NCI-H1092 (cell line): ENCODE measurements at places on chromosomes 11 and 22.

DNA sequence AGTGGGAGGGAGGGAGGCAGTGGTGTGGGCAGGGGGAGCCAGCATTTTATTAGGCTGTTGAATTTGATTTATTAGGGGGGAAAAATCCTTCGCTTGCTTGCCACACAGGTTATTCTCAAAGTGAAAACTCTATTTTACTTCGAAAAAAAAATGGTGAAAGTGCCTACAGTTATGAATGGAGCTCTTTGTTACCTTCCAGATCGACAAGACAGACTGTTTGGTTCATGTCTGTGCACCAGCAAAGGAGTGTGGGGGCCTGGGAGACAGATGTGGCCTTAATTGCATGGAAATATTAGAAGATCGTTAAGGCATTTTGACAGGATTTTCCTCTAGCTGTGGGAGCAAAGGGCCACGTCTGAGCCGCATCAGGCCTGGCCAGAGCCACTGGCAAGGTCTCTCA is 45.7 kb downstream of the FLI1 start:
- DNase-seq, result no peak

DNA sequence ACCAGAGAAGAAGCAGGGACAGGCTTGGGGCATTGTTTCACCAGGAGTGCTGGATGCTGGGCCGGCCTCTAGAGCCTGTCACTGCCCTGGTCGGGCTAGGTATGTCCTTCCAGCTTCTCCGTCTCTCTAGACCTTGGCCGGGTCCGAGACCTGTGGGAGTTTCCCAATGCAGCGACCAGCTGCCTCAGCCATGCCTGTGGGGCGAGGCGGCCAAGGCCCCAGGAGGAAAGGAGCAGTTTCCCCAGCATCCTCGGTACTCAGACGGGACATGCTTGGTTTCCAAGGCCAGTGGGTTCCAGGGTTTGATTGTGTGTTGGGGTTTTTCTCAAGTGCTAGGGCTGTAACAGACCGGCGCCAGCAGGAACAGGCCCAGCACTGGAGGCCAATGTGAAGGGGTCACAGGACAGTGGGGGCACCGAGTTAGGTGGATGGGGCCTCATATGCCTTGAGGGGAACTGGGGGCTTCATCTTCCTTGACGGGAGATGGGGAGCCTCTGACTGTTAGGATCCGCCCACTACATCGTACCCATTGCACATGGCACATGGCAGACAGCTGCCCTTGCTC is 339.0 kb downstream of the TBC1D22A start:
- no peak for DNase-seq

- DNase-seq, result no peak
These were observed 20.6 kb upstream of the EIF3M start for GRCh38 chr11:32562839-32563599.

DNA sequence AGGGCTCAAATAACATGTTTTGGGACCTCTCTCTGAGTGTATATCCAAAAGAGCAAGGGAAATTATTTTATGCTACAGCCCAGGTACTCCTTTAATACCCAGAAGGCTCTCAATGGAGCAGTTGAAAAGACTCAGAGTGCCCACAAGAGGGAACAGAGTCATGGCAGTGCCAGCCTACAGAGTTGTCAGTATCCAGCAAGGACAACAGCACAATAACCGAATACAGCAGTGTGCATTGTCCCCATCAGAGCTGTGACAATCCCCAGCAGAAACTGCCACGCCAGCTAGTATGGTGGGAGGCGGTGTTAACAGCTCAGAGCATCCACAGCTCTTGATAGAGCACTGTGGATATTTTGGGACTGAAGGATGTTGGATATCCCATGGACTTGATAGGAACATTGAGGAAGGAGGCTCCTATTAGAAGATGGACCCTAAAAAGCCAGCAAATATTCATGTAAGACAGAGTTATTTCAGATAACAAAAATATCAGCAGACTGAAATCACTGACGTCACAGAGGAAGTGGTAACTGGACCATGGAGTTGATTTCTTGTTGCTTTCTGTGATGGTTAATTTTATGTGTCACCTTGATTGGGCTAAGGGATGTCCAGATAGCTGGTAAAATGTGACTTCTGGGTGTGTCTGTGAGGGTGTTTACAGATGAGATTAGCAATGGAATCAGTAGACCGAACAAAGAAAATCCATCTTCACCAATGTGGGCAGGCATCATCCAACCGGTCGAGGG is 17.7 kb upstream of the PAFAH1B2 start:
- DNase-seq, result no peak

- peak; percentile 58 for DNase-seq
These were observed 42.1 kb upstream of the ISX start for GRCh38 chr22:35023692-35024363.

- no peak for DNase-seq
These were observed 933 bp downstream of the BRSK2 start for GRCh38 chr11:1390569-1391164.

- DNase-seq, result peak; percentile 53
These were observed 35.4 kb downstream of the CD82 start for GRCh38 chr11:44600839-44601383.

DNA sequence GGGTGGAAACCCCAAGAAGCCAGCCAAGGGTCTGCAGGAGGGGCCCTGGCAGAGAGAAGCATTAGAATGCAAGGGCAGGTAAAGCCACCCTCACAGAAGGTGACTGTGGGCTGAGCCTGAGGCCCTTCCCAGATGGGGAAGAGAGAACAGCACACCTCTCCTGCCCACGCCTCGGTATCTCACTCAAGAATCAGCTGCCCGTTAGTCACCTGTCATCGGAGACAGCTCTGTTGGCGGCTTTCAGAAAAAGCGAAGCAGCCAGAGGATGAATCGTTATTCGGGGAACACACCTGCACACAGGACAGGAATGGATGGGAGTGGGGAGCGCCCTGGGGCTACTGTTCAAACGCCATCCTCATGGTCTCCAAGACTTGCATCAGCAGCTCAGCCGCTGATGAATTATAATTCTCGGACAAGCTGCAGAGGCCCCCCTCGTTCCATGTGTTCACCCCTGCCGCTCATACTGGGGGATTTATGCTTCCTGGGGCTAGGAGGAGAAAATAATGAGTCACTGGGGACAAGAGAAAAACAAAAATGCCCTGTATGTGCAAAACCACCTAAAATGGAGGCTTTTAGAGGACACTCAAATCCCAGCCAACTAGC is 21.6 kb upstream of the TMA7B start:
- no peak for DNase-seq

DNA sequence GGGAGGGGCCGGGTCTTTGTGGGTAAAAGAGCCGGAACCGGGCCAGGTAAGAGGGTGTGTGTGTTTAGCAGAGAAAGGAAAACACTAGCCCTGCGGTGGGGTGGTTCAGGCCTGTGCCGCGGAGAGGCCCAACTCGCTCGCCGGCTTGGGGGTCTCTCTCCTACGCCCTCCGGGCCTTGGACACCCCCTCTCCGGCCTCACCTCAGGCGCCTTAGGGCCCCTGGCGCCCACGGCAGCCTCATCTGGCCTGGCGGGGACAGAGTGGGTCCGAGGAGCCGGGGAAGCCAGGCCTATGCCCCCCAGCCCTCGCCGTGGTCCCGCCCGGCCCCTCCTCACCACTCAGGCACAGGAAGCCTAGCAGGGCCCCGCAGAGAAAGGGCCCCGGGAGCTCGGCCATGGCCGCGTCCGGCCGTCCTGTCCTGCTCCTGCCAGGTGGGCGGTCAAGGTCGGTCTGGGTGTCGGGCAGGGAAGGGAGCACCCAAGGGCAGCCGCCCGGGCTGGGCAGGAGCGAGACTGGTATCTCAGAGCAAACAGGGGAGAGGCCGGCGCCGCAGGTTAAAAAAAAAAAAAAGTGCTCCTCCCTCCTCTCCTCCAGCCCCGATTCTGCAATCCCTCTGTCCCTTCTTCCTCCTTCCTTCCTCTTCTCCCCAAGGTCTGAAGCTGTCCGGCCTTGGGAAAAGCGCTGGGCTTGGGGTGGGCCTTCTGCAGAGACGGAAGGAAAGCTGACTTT is at the start of gene VSIG2:
TSS of gene VSIG2 (minus strand) at position 515 of the 730 bp plus-strand sequence. CDS start at position 397, 118 bp downstream.
- DNase-seq, result no peak

- no peak for DNase-seq
These were observed 83.9 kb downstream of the AMOTL1 start for GRCh38 chr11:94851864-94852636.

DNA sequence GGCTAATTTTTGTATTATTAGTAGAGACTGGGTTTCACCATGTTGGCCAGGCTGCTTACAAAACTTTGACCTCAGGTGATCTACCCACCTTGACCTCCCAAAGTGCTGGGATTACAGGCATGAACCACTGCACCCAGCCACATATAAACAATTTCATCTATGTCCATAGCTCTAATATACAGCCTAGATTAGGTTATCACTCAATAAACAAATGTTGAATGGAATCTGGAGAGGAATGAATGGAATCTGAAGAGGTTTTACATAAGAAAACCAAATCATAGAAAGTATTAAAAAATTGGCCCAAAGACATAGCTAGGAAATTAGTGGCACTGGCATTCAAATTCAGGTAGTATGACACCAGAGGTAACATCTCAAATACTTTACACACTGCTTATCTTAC is 1401.4 kb upstream of the TENM4 start:
- no peak for DNase-seq

GRCh38 chr22:43471606-43472135 is 59.9 kb downstream of the MPPED1 start:
- no peak for DNase-seq

DNA sequence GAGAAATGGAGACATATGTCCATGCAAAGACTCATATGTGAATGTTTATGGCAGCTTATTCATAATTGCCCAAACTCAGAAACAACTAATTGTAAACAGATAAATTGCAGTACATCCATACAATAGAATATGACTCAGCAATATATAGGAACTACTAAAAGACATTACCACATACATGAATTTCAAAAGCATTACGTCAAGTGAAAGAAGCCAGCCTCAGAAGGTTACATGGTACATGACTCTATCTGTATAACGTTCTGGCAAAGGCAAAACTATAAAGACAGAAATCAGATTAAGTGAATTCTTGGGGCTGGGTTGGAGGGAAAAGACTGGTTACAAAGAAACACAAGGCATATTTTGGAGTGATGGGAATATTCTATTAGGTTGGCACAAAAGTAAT is 7.2 kb downstream of the KCTD21 start:
- no peak for DNase-seq

DNA sequence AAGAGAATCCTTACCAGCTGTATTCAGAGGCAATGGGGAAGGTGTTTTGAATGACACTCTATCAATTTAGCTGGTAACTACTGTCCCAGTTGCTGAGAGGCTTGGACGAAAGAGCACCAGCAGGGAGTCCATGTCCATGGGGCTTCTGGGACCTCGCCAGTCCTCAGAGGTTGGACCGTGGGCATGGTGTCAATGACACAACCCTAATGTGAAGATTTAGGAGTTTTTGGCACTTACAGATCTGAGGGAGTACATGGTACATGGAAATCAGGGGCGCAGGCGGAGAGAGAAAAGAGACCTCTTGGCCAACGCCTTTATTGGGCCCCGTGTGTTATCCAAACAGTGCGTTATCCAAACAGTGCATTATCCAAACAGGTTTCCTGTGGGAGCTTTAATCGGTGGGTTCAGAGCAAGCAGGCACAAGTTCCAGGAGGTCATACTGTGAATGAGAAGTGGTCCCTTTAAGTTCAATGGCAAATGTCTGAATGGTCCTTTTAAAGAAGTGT is 169.1 kb upstream of the B3GAT1 start:
- DNase-seq, result no peak

GRCh38 chr22:50733521-50734342 is 4.3 kb upstream of the ACR start:
- DNase-seq, result no peak

- no peak for DNase-seq
These were observed 2.1 kb downstream of the UBE2L3 start for GRCh38 chr22:21569459-21570170.

DNA sequence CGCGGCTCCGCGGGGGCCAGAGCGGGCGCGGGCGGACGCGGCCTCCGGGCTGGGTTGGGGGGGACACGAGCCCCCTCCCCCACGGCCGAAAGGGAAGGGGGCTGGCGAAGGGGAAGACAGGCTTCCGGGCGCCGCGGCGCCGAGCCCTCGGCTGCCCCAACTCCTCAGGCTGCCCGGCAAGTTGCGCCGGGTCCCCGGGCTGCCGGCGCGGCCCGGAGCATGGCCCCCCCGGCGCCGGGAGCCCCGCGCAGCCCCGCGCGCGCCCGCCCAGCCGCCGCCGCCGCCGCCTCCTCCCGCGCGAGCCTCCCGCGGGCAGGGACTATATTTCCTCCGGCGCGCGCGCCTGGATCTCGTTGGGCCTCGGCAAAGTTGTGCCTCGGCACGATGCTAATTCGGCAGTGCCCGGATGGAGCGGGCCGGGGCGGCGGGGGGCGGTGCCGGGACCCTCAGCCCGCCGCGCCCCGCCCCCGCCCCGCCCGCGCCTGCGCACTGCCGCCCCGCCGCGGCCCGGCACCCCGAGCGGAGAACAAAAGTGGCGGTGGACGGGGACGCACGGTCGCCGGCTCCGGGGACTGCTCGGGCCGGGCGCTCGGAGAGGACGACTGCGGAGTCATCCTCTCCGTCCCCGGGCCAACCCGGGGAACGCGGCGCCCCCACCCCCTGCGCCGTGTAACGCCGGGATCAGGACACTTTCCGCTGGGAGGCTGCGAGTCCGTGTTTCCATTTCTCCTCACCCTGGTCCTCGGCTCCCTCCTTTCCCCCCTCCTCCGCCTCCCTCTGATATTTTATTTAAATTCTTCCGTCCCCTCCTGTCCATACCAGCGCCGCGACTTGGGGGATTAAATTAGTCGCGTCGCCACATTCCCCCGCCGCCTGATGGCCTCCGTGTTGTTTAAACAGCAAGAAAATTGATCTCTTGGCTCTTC is at the start of gene PHF21B:
TSS of gene PHF21B (minus strand) at position 400 of the 926 bp plus-strand sequence. CDS start 456 bp downstream, outside the sequence.
- peak; percentile 20 for DNase-seq

- no peak for DNase-seq
These were observed 14.7 kb downstream of the EPS8L2 start for GRCh38 chr11:720642-721246.

DNA sequence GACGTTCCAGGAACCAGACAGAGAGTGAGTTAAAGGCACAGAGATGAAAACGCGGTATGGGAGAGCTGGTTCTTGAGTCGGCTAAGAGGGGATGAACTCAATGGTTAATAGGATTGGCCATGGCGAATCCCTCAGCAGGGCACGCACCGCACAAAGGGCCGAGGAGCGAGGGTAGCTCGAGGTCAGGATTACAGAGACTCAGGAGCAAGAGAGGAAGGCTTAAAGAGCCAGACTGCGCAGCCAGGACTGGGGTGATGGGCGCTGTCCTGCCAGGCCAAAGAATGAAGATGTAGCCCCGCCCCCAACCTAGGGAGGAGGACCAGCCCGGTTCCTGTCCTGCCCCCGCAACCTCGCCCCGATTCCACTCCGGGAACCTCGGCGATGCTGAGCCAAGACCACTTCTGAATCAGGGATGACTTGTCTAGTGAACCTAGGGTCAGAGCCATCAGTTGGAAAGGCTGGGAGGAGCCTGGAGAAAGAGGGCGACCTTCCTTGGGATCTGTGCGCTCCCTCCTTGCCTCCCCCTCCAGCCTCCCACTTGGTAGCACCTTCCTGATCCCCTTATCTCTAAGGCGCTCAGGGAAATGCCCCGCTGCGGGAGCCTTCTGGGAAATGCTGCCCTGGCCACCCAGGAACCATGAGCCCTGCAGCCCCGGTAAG is at the start of gene PLEKHB1:
TSS of gene PLEKHB1 (plus strand) at position 610 of the 660 bp plus-strand sequence. CDS start at position 638, 28 bp downstream.
- DNase-seq, result no peak
